H4 (cell line): ENCODE measurements at places on chromosomes 3 and 15. TPM values are rescaled to one million over a fixed set of nuclear protein-coding genes. Genes with fewer than 3 reads are reported as not detected.

Gene PLSCR5
- total RNA-seq, result not detected in 2 replicates

Gene GOLGA8B
- total RNA-seq, result 8.3 and 11.1 TPM in 2 replicates

Gene GOLGA8H
- total RNA-seq, result 0.46 TPM in 1 of 2 replicates, not detected in the other

Gene CAPN3
- 0.43 TPM in 1 of 2 replicates, not detected in the other for total RNA-seq

Gene GASK1A
- 0.08 and 0.14 TPM in 2 replicates for total RNA-seq

Gene KNG1
- total RNA-seq, result not detected in 2 replicates

Gene BNC1
- total RNA-seq, result not detected in 2 replicates

Gene GABRR3
- not detected in 2 replicates for total RNA-seq
